ENCODE measurements at places on chromosomes 5 and 9.

GRCh38 chr5:178475422-178475821 is 114.8 kb downstream of the COL23A1 start:
- DNase-seq: no peak

- DNase-seq: peak; percentile 50
Measured at GRCh38 chr9:137302449-137303150, 529 bp upstream of the NRARP start.

DNA sequence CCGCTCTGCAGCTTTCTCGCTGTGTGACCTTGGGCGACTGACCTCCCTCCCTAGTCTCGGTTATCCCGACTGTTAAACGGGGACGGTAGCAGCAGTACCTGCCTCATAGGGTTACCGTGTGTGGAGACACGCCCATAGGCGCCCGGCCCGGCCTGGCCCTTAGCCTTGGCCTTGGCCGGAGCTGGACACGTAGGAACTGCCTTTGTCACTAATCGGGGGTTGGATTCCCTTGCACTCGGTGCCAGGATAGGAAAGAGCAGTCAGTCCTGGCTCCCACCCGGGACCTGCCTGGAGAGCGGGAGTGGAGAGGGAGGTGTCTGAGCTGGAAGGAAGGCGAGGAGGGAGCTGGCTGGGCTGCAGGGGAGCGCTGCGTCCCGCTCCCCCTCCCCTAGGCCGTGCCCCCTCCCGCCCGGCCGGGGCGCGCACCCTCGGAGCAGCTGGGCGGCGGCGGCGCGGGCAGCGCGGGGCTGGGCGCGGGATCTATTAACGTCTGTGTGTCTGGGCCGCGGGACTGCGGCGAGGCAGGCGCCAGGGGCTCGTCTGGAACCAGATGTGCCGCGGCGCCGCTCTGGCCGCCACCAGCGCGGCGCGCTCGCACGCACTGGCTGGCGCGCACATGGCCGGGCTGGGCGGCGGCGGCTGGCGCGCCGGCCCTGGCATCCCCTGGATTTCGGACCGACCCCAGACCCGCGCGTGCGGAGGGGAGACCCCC is 31.7 kb downstream of the PRRX2 start:
- DNase-seq: no peak

GRCh38 chr9:117290306-117290840 is 124.5 kb downstream of the ASTN2 start:
- DNase-seq: no peak

DNA sequence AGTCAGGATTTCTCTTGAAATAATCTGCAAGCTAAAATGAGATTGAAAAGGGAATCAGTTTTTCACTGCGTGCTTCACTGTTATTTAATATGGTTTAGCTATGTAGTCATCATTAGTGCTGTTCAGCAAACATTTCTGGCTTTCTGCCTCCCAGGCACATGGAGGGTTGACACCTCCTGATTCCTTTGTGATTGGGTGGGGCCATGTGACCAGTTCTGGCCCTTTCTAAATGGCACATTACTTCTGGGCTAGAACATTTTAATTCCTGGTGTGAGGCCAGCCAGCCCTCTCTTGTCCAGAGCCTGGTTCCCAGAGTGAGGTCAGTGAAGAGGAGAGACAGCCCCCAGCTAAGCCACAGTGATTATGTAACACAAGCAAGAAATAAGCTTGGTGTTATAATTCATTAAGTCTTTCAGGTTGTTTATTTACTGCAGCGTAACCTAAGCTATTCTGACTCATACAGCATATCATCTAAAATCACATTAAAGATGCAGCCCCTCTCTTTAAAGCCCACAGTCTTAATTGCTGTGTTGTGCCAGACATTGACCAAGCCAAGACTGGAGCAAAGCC is 17.4 kb upstream of the ARSI start:
- no peak for DNase-seq

All from hematopoietic multipotent progenitor cell treated with erythropoietin and hydrocortisone succinate and interleukin-3 and kit ligand, for 8 days (in vitro differentiated cells).